ENCODE measurements at places on chromosomes 1 and 21.

DNA sequence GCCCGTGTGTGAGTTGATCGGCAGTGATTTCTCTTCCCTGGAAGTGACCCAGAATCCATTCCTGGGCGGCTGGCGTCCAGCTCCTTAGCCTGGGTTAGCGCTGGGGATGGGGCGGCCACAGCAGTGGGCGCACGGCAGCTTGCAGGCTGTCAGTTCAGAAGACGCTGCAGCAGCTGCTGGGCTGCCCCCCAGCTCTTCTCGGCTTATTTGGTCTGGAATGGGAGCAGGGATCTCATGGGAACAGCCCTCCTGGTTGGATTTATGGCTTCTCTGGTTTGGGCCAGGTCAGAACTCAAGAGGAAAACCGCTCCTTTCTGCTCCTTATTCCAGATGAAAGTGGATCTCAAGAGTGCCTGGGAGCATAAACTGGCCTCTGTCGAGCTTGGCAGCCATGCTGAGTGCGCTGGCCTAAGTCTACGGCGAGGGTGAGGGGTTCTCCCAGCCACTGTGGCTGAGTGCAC is 148.2 kb downstream of the PRDM16 start:
- DNase-seq: no peak

DNA sequence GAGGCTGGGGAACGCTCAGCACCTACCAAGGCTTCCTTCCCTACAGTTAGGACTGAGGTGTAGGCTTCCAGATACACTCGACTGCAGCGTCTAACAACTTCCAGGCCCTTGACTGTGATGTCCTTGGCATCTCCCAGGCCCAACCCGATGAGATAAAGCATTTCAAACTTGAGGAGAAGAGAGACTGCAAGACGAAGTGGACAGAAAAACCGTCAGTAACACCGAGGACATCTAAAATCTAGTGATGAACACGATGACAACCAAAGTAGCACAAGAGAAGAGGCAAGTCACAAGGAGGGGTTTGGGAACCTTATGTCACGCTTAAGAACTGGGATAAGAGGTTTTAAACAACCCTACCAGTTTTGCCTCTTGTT is 314 bp downstream of the DPH5 start:
- no peak for DNase-seq

- no peak for DNase-seq
Observed at GRCh38 chr1:69595486-69595885, 27.8 kb downstream of the LRRC7 start.

GRCh38 chr1:58902830-58903513 is 119.1 kb upstream of the JUN start:
- no peak for DNase-seq

DNA sequence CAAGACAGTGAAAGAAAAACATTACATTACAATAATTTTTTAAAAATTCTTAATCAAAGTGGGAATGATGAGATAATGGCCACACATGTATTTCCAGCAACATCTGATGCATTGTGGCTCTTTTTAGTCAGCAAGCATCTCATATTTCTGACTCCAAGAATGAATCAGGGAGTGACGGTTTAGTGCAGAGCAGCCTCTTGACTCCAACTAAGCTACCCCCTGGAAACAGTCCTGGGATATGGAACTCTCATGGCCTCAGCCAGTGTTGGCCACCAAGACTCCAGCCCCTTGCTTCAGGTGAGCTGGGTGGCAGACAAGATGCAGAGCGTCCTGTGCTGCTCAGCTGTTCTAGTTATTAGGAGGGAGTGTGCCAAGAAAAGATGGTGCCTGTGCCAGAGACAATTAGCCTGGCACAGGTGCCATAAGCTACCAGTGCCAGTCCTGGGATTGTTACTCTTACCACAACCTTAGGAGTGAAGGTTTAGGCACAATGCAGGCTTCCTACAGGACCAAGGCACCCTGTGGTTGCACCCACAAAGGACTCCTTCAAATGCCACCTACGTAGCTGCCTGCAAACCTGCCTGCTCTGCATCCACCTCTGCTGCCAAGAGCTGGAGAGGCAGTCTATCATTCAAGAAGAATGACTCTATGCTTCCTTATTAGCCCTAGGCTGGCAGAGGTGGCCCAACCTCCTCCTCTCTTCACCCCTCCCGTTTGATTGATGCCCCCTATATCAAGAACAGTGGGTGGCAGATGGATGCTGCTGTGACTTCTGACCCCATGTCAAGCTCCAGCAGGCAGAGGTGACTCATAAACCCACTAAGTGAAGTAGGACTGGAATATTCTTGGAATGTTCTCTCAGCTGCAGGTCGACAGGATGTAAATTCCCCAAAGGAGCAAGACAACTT is 6.0 kb upstream of the SEC16B start:
- DNase-seq: no peak

DNA sequence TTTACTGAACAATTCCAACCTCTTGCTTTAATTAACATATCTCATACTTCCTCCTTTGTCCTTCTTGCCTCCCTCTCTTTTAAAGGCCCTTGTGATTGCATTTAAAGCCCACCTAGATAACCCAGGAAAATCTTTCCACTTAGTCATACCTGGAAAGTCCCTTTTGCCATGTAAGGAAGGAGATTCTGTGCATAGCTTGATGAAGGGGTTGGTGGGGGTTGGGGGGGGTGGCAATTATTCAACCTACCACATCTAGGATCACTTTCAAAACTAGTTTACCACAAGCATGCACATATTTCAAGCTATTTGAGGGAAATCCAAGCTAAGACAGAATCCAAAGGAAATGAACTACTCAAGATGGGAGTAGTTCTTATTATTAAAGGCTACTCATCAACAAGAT is 249.1 kb upstream of the PTBP2 start:
- no peak for DNase-seq
